ENCODE measurements at places on chromosomes 5 and 9.
A peak's percentile ranks its signal among the peaks of the same experiment; 100 is the strongest.

- no peak for DNase-seq
These were observed 716.4 kb downstream of the SEMA5A start for GRCh38 chr5:8829323-8830029.

DNA sequence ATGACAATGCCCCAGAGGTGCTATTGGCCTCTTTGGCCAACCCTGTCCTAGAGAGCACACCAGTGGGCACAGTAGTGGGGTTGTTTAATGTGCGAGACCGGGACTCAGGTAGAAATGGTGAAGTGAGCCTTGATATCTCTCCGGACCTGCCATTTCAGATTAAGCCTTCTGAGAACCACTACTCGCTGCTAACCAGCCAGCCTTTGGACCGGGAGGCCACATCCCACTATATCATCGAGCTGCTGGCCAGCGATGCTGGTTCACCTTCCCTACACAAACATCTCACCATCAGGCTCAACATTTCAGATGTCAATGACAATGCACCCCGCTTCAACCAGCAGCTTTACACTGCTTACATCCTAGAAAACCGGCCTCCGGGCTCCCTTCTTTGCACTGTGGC is 1.4 kb downstream of the PCDHGC5 start:
- DNase-seq = peak; percentile 47

DNA sequence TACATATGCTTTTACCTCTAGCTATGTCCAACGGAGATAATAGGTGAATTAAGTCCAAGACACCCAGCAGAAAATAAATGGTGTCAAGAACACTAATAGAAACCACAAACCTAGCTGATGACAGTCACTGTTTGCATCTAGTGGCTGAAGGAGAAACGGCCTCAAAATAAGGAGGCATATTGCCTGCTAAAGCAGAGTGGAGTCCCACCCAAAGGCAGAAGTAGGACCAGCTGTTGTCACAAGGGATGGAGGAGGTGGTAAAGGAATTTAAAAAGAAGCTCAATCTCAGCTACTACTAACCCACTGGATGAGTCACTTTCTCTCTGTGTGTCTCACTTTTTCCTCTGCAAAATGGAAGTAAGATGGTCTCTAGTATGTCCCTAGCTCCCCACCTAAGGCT is 224.3 kb downstream of the GRIA1 start:
- DNase-seq = no peak

GRCh38 chr5:123450114-123450513 is 26.9 kb upstream of the CEP120 start:
- DNase-seq = no peak

DNA sequence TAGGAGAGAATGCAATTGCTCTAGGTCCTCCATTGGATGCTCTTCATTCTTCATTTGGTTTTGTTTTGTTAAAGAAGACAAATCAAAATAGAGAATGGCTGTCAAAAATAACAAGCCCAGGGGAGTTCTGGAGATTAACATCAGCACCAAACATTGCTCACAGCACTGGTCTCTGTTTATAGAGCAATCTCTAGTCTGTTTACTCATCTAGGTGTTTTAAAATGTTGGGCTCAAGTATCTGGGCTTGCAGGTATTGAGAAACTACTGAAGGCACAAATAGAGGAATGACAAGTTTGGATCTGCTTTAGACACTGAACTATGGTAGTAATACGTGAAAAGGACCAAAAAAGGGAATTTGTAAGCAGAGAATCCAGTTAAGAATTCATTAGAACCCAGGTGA is 77.0 kb upstream of the TMC1 start:
- no peak for DNase-seq

DNA sequence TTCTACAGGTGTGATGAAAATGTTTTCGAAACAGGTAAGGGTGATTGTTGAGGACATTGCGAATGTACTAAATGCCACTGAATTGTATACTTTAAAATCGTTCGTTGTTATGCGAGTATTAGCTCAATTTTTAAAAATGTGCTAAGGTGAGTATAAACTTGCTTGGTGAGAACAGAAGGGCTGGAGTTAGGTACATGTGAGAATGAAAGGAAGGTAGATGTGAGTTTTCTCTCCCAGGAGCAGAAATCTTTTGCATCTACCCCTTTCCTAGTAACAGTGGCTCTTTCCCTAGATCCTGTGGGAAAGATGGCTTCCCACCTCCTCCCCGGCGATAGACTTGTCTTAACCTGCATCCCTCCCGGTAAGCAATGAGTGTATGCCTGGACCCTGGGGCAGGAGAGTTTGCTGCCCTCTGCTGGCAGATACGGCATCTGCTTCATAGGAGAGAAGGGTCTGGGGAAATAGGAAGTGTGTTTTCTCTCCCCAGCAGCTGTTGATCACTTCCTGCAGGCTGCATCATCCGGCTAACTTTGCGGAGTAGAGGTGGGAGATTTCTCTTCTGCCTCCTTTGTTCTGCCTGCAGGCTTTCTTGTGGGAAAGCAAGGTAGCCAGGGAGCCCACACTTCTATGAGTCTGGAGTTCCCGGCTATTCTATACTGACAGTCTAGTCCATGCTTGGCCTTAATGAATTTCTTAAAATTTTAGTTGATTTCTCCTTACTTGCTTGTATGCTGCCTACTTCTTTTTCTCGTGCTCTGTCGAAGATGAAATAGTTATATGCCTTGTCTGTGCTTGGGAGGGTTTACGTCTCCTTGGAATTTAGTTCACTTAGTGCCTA is 373.3 kb upstream of the SEMA6A start:
- DNase-seq = no peak

DNA sequence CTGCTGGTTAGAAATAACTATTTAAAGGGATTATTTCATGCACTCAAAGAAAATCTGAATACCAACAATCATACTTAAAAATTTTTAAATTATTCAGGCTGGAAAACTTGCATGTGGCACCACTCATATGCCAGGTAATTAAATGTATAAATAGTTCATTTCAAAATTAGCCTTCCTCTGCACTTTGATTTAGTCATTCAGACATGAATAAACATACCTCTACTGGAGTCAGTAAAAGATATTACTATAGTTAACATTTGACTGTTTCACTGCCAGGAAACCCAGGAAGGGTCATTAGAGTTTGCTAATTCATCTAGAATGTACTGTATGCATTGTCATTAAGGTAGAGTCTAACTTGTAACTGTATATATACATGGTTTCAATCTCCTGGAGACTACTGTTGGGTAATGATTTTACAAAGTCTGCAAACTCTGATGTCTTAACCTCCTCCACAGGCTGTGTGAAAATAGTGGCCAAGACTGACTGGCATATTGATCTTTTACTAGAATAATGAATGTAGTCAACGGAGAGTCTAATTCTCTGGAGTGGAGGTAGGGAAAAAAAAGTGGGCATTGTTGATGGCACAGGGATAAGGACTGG is 43.7 kb downstream of the TEX10 start:
- DNase-seq = no peak

DNA sequence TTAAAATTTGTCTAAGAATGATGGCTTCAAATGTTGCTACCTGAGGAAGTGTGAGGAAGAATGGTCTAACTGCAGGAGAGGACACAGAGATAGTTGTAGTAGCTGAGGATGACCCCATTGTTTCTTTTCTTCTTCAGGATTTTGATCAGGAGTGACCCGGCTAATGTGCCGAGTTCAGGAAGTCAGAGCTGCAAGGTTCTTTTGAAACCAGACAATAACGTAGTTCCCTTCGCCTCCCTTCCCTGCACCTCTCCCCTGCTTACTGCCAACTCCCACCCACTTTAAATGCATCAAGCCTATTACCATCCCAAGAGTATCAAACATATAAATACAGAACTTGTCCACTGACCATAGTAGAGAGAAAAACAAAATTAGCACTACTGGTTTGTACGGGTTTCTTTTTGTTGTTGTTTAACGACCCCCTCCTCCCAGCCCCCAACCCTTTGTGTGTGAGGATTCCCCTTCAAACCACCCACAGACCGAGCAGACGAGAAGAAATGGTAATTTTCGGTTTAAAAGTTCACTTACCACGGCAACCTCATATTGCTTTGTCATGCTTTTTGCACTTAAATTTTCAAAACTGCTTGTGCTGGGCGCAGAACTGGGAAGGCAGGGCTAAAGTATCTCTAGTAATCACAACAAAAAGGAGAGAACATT is 23.5 kb upstream of the ELAVL2 start:
- no peak for DNase-seq

GRCh38 chr5:112159435-112159834 is 259.6 kb downstream of the EPB41L4A start:
- no peak for DNase-seq

GRCh38 chr5:40410231-40410861 is 269.4 kb upstream of the PTGER4 start:
- DNase-seq = no peak

GRCh38 chr5:160445132-160445531 is 23.5 kb downstream of the PTTG1 start:
- no peak for DNase-seq

DNA sequence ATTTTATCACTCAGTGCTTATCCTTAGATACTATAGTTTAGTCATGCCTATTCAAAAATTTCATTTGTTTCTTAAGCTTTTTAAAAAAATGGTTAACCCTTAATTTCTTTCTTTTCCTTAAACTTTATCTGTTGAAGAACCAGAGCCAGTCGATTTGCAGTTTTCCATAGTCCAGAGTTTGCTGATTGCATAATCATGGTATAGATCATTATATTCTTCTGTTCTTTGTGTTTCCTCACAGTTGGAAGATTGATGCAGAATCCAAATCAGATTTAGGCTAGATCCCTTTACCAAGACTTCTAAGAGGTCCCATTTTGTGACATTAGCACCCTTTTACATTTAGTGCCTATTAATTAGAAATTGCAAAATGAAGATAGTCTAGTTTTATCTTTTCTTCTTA is 18.0 kb downstream of the TMEM38B start:
- no peak for DNase-seq

DNA sequence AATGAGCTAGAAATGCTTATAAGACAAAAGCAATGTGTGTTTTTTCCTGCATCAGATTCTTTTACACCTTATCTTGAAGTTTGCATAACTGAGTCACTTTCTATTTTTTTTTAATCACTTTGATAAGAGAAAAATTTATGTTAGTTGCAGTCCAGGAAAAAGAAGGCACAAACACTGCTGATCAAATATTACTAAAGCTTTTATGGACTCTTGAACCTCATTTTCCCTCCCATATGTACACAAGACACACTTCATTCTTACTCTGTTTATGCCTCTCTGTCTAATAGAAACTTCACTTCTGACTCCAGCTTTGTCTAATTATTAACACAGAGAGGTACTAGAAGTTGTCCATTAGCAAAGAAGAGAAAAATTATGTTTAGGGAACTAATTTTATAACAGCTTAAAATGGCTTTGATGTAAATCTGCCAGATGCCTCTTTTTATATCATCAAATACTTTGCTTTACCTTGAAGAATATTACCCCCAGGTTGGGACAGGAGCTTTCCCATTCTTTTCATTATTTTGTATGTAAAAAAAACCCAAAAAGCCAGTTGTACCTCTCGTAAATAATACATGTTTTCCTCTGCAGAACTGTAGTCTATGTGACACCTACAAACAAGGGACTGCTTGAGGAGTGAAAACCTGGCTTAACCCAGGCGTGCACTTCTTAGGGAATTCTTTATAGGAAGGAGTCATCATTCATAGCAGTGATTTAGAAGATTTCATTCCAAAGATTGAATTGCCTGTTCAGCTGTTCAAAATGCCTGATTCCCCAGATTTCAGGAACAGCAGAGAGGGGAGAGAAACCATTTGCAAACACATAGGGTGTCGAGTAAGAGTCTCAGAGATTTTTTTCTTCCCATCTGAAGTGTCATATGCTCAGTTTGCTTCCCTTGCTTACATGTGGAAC is 72.6 kb downstream of the DAPK1 start:
- no peak for DNase-seq

DNA sequence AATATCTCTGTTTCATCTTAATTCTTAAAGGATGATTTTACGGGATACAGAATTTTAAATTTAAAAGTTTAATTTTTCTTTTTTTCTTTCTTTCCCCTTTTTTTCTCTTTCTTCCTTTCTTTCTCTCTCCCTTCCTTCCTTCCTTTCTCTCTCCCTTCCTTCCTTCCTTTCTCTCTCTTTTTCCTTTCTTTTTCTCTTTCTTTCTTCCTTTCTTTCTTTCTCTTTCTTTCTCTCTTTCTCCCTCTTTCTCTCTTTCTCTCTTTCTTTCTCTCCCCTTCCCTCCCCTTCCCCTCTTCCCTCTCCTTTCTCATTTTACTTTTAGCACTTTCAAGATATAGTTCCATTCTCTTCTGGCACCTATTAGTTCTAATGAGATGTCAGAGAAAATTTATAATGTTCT is 61.4 kb upstream of the ADRB2 start:
- no peak for DNase-seq

GRCh38 chr9:38024036-38024681 is 44.9 kb downstream of the SHB start:
- no peak for DNase-seq

DNA sequence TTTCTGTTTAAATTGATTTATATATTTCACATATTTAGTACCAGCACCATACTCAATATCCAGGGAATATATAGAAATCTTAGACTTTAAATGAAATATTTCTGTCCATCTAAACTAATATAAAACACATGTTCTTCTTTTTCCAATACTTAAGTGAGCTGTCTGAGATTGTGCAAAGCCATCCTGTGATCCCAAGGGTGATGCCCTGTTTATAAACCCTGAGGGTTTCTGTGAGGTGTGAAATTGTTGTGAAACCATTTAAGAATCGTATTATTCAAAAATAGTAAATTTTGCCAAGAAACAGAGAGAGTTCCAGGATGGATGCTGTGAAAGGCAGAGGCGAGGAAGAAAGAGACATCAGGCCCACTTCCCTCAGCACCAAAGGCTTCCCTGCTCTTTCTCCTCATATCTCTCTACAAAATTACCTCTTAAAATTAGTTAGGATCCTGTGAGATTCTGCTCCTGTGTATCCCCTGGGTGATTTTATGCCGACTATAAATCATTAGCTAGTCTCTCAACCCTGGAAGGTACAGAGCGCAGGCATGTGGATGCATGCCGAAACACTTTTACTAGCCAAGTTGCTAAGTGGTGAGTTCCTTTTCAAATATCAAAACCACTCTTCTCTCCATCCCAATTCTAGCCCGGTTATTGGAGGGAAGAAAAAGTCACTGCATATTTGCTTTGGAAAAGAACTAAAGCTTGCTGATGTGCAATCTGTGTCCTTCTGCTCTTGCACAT is 183.0 kb downstream of the GLIS3 start:
- DNase-seq = no peak

DNA sequence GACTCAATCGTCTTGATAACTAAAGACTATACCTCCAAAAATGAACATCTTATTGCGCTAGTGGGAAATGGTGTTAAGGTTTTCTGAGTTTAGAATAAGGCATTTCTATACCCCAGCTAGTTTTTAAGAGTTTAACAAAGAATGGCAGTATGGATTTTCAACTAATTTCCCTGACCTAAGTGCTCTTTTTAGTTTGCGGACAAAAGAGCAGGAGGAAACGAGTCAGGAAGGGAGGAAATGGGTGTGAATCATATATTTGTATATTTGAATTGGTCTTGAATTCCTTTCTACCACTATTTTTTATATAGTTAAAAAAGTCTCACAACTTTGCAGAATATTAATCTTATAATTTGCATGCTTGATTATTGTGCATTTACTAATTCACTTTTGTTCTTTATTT is 516.3 kb upstream of the ZNF608 start:
- no peak for DNase-seq

GRCh38 chr5:173056783-173057061 is 570 bp downstream of the CREBRF start:
- no peak for DNase-seq

Measured in coronary artery (tissue), 2 donors.